ENCODE measurements at places on chromosomes 6 and 20.

DNA sequence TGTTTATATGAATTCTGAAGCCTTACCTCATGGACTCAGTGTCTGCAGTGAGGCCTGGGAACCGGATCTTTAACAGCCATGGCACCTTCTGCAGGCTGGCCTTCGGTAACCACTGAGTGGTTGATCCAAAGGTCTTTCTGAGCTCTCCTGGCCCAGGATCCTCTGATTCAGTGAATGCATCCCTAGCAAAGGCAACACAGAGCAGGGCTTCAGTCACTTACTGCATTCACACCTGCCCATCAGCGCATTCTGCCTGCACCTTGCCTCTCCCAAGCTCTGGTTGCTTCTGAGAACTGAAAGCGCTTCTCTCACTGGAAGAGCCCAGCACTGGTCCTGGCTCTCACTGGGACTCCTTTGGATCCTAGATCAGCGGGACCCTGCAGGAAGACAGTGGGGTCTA, 8.4 kb upstream of the CST9 start:
- no peak for DNase-seq

DNA sequence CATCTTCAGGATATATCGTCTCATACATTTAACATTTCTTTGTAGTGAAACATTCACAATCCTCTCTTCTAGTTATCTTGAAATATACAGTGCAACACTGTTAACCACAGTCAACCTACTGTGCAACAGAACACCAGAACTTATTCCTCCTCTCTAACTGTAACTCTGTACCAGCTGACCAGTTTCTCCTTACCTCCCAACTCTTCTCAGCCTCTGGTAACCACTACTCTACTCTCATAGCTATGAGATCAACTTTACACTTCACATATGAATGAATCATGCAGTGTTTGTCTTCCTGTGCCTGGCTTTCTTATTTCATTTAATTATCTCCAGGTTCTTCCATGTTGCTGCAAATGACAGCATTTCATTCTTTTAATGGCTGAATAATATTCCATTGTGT, 337.6 kb downstream of the BTBD9 start:
- no peak for DNase-seq

GRCh38 chr6:11258260-11259237, 26.1 kb upstream of the NEDD9 start:
- DNase-seq, result no peak

- DNase-seq, result peak; percentile 40
Measured at GRCh38 chr6:134035823-134036296, 16.6 kb downstream of the SLC2A12 start.

- no peak for DNase-seq
Measured at GRCh38 chr20:14955399-14955798, 618.0 kb upstream of the FLRT3 start.

DNA sequence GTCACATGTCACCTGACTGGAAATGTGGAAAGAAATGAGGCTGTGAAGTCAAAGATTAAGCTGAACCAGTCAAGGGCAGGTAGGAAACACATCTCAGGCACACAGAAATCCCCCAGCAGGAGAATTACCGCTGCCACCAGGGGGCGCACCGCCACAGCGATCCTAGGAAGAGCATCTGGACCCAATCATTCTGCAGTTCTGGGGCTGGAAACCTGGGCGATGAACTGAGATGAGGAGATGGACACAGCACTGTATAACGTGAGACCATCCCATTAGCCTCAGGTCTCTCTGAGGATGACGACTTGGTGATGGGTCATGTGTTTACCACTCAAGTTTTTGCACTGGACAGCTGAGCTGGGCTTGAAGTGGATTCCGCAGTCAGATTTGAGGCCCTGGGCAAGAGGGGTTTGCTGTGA, 6.5 kb upstream of the SLC24A3 start:
- peak; percentile 36 for DNase-seq

DNA sequence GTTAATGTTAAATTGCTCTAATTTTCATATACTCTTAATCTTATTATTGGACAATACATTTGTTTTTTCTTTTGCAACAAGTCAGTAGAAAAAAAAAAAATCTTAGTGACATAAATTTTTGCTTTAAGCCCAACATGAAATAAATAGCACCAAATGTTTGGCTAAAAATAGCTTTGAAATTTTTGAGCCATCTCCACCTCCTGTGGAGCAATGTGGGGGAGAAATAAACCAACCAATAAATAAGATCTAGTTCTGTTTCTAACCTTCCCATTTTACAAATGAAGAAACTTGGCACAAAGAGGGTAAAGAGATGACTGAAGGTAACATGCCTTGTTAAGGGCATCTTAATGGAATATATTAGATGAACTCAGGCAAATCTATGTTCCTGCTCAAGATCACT, 91.4 kb downstream of the PRKN start:
- DNase-seq, result no peak

- DNase-seq, result no peak
Measured at GRCh38 chr6:126947070-126947469, 171.4 kb upstream of the RSPO3 start.

- DNase-seq, result no peak
Measured at GRCh38 chr6:161143663-161144430, 130.0 kb downstream of the AGPAT4 start.

DNA sequence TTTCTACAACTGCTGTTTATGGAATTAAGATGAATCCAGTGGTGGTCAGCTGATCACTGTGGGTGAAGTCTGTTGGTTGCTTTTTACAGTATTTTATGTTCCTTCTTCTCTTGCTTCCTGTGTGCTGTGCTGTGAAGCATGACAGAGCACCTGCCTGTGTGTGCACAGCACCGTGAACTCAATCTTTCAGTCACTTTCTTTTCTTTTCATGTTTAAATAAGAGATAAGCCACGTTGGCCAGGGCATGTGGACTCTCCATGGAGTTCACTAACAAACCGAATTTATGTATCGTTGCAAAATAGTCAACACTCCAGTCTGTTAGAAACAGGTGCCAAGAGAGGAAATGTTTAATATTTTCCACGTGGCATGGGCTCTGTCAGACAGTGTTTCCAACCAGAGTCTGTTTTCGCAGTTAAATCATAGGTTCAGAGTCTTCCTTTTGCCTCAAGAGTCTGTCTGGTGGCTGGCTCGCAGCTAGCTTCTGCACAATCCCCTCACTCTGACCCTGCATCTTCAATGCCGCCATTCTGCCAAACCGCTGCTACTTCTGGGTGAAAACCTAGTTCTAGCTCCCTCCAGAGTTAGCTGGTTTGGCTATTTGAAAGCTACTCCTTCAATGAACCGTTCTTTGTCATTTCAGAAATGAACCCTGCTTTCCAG, 73.2 kb downstream of the QRSL1 start:
- no peak for DNase-seq

DNA sequence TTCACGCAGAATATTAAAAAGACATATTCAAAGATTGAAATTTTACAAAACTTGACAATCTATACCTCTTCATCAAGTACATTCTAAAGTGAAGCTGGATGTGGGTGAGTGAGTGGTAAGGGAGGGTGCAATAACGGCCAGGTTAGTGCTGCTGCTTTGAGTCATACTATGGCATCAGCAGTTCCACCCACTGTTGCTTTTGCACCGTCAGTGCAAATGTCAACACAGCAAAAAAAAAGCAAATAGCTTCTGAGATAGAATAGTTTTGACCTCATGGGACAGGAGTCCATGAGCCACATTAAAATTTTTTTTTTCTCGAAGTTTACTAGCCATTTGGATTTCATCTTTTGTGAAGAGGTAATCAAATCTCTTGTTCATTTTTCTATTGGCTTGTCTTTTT, 31.8 kb downstream of the PSMF1 start:
- DNase-seq, result no peak

DNA sequence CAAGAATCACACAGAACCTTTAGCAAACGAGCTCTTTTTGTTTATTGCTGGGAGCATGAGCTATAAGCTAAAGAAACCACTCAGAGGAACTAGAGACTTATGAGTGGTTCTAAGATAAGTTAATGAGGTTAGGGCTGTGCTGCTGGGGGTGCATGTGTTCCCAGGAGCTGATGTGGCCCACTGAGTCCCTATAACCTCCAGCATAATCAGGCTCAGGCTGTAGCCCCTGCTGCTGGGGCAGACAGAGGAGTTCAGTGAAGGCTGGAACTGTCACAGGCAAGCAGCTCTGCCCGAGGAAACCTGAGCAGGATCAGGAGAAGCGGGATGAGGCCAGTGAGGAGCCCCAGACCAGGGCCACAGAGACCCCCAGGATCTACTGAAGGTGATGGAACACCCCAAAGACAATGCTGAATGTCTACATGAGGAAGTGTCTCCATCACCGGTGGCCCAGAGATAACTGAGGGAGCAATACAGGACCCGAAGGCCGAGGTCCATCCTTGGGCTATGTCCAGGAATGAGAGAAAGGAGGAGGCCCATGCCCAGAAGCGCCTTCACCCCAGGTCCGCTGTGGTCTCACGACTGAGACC, 17.3 kb downstream of the TUBB2B start:
- no peak for DNase-seq

GRCh38 chr6:78132671-78133410, 480.0 kb downstream of the MEI4 start:
- no peak for DNase-seq

DNA sequence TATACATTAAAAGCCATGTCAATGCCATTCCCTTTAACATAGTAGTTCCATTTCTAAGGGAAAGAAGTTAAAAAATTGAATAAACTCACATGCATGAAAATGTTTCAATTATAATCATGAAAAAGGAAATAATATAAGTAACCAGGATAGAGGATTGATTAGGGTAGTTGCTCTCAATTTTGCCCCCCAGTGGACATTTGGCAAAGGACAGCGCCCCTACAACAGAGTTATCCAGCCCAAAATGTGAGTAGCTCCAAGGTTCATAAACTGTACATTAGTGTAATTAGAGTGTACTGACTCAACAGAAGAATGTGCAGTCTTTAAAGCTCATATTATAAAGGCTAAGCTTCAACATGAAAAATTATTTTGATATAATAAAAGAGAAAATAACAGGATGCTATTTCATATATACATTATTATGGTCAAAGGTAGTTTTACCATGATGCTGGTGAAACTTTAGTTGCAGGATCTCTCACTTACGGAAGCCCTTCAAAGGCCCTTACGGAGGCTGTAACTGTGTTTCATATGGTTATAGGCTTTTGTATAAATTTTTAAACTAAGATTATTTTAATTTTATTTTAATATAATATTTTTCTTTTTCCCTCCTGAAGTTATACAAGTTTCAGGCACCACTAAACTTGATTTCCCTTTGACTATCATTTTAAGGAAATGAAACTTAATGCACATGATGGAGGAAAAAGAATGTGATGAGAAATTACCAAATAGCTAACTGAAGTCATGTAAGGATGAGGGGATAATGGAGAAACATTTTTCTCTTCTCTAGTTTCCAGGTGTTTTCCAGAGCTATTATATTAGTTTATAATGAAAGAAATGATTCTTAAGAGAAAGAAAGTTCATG, 403.6 kb downstream of the PLCB1 start:
- DNase-seq, result no peak

GRCh38 chr6:3414327-3415081, 42.3 kb downstream of the SLC22A23 start:
- DNase-seq, result no peak

DNA sequence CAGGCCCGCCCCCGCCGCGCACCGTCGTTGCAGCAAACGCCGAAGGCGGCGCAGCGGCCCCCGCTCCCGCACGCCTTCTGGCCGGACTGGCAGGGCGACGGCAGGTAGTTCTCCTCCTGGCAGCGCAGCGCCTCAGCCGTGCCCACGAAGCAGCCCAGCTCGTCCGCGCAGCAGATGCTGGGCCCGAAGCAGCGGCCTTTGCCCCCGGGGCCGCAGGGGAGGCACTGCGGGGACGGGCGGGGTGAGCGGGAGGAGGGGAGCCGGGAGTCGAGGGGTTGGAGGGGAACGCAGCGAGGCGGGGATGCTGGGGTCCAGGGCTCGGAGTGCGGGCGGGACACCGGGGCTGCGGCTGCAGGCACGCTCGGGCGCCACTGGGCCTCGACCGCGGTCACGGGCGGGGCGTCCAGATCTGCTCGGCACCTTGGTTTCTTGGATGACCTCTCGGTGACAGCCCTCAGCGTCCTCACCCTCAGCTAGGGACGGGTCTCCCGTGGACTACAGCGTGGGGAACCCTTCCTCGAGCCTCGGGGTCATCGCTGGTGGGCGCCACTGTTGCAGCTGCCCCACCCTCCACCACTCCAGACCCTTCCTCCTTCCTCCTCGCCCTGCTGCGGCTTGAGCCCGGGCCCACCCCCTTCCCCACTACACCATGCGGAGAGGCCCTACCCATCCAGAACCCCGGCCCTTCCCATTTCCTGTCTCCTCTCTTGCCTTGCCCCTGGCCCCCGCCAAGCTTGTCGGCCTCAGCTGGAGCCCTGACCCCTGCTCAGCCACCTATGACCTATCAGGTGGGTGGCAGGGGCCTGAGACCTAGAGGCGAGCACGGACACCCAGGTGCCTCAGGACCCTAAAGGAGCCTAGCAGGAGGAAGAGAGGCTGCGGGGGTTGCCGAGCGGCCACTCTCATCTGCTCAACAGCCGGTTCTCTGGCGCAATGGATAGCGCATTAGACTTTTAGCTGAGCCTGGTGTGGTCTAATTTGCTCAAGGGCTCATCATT, 1.3 kb downstream of the AVP start:
- DNase-seq, result no peak

GRCh38 chr20:63322146-63322932, 29.4 kb downstream of the COL20A1 start:
- DNase-seq, result no peak

GRCh38 chr6:131112249-131112648, 23.0 kb upstream of the AKAP7 start:
- no peak for DNase-seq

DNA sequence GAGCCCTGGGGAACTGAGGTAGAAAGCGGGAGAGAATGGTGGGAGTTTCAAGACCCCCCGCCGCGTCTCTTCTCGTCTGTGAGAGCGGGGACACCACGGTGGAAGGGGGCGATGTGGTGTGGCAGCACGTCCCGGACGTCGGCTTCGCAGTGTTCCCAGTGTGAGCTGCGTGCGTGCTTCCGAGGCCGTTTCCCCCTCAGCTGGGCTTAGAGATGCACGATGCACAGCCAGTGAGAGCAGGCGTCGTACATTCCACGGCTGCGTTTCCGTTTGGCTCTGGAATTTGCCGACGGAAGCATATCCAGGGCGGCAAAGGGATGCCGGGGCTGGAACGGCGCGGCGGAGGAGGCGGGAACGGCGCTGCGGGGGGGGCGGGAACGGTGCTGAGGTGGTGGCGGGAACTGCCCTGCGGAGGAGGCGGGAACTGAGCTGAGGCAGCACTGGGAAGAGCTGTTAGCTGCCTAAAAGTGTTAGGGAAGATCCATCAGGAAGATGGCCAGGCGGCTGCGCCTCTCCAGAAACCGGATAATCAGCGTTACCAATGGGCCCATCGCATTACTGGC, 37.7 kb downstream of the KIF25 start:
- DNase-seq, result peak; percentile 17

Data from H54 (cell line).